ENCODE measurements at places on chromosomes 11 and 22. TPM values are rescaled to one million over a fixed set of nuclear protein-coding genes. Genes with fewer than 3 reads are reported as not detected.

- H3K27me3 ChIP-seq = no peaks in the 10 kb centered on the region
- H3K27ac ChIP-seq = no peak overlapping the region
- no peak overlapping the region for H3K4me3 ChIP-seq
- peaks cover 19% of the 10 kb centered on the region for H3K36me3 ChIP-seq
- H3K4me1 ChIP-seq = no peaks in the 10 kb centered on the region
- DNase-seq = no peak
Measured at GRCh38 chr11:57619331-57619730, 21.8 kb downstream of the SERPING1 start.

- no peak for DNase-seq
- H3K4me1 ChIP-seq = no peaks in the 10 kb centered on the region
- no peak overlapping the region for H3K4me3 ChIP-seq
- H3K27ac ChIP-seq = no peak overlapping the region
- no peaks in the 10 kb centered on the region for H3K27me3 ChIP-seq
Measured at GRCh38 chr11:58493676-58494075, 14.2 kb downstream of the OR5B21 start.

The SMC1B gene
- total RNA-seq = not detected

DNA sequence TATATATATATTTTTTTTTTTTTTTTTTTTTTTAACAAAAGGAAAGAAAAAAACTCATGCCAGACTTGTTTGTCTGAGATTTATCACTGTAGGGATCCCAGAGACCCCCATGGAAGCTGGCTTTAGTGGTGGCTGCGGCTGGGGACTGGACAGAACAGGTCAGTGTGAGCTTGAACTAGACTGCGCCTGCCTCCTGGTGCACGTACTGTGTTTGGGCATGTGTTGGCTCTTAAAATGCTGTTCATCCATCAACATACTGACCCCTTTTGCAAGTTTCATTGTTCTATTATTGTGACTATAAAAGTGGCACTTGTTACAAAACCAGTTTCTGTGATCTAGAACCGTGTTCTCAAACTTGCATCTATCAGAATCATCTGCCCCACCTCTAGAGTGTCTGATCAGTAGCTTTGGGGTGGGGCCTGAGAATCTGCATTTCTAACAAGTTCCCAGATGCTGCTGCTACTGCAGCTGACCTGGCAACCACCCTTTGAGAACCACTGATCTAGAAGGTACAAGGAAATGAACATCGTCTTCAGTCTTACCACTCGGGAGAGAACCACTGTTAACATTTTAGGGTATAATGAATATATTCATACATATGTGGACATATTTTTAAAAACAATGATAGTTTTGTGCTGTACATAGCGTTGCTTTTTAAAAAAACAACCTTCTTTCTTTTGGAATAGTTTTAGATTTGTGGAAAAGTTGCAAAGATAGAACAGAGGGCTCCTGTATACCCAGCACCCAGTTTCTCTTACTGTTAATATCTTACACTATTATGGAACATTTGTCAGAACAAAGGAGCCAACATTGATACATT, 54.0 kb downstream of the ZNRF3 start:
- H3K36me3 ChIP-seq = no peaks in the 10 kb centered on the region
- no peaks in the 10 kb centered on the region for H3K4me1 ChIP-seq
- no peaks in the 10 kb centered on the region for H3K27me3 ChIP-seq

The IGLL1 gene
- not detected for total RNA-seq

DNA sequence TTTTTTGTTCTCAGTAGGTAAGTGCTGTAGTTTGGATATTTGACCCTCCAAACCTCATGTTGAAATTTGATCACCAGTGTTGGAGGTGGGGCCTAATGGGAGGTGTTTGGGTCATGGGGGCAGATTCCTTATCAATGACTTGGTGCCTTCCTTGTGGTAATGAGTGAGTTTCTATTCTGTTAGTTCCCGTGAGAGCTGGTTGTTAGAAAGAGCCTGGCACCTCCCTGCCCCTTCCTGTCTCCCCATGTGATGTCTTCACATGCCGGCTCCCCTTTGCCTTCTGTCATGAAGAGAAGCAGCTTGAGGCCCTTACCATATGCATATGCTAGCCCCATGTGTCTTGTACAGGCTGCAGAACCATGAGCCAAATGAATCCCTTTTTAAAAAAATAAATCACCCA, 138.3 kb downstream of the TMEM135 start:
- H3K4me1 ChIP-seq = peaks cover 11% of the 10 kb centered on the region
- no peak overlapping the region for H3K4me3 ChIP-seq
- H3K36me3 ChIP-seq = no peaks in the 10 kb centered on the region
- no peak for DNase-seq
- H3K27ac ChIP-seq = no peak overlapping the region

DNA sequence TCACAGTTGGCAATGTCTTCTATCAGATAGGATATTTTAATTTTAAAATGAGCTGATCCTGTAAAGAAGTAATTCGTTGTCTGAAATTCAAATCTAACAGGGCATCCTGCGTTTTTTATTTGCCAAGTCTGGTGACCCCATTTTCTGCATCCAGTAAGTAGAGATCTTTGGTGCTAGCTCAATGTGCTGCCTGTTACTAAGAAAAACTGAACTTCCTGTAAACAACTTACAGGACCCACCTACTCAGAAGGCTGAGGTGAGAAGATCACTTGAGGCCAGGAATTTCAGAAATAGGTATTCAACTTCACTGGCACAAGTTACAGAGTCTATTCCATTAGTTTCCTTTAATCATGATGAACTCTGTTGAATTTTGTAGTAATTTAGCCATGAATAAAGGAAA, 4.0 kb downstream of the ARL14EP start:
- no peaks in the 10 kb centered on the region for H3K27me3 ChIP-seq
- H3K36me3 ChIP-seq = no peaks in the 10 kb centered on the region
- DNase-seq = no peak
- H3K4me3 ChIP-seq = no peak overlapping the region
- peaks cover 45% of the 10 kb centered on the region for H3K4me1 ChIP-seq

DNA sequence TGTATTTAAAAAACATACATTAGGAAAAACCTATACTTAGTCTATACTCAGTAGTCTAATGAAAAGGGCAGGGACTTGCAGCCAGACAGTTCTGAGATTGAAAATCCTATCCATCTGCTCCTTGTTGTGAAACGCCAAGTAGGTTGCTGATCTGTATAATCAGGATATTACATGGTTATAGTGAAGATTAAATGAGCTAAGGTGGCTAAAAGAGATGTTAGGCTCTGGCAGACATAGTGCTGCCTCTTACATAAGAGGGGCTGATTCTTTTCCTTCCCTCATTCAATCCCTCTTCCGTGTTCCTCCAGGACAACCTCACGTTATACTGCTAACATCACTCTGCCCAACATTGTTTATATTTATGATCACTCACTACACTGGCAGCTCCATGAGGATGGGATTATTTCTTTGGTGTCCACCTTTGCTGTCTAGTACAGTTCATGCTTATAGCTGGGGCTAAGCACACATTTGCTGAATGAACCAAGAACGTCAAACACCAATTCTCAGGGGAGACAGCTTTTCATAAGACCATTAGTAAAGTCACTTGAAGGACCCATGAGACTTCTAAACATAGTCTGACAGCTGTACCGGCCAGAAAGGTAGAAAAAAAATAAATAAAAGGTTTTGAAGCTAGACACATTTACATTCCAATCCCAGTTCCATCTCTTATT, 46.3 kb downstream of the GAB2 start:
- H3K36me3 ChIP-seq = no peaks in the 10 kb centered on the region
- H3K4me1 ChIP-seq = no peaks in the 10 kb centered on the region
- no peaks in the 10 kb centered on the region for H3K27me3 ChIP-seq
- no peak overlapping the region for H3K27ac ChIP-seq
- DNase-seq = no peak

All from sigmoid colon (tissue), 7 donors.